Activated naive CD4-positive, alpha-beta T cell treated with anti-CD3 and anti-CD28 coated beads, Interleukin-2, amount 50 U/mL, for 72 hours (primary cell): ENCODE measurements at places on chromosomes 2 and 18.

- no peak for DNase-seq
Measured at GRCh38 chr2:126934809-126935208, 36.1 kb downstream of the TEX51 start.

DNA sequence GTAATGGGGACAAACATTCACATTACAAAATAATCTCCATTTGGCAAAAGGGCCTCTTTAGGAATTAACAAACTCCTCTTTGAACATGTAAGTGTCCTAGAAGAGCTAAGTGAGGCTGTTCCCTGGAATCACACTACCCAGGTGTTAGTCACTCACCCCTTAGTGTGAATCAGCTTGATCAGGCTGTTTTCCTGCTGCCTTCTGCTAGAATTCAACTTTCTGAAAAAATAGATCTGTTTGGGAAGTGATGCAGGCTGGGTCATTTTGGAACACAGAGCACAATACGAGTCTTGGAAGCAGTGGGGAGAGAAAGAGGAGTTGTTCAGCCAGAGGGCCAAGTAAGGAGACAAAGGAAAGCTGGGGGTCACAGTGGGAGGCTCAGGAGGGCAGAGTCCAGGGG is 40.0 kb downstream of the TTC32 start:
- DNase-seq, result no peak

DNA sequence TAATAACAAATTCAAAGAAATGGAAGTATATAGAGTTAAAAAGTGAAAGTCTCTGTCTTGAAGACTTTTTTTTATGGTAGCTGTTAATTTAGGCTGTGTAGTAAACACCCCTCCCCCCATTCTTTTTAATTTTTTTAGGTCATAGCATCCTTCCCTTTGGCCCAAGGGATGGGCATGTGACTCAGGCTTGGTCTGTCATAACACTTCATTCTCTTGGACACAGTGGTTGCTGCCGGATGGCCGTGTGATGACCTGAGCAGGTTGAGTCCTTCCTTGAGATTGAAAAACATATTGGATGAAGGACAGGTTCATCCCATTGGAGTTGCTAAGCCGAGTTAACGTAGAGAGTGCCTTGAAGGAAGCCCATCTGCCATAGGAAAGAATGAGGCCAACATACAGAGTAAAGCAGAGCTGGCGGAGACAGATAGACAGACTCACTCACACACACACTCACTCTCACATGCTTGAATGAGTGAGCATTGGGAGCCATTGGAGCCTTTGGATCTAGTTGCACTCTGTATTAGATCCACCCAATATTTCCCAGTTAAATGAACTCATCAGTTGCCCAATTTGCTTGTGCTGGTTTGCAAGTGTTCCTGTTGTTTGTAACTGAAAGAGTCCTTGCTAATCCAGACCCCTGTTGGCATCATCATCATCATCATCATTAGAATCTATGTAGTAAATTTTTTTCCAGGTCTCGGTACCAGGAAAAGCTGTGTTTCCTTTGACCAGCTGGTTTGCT is 14.7 kb downstream of the NCOA1 start:
- DNase-seq, result no peak

DNA sequence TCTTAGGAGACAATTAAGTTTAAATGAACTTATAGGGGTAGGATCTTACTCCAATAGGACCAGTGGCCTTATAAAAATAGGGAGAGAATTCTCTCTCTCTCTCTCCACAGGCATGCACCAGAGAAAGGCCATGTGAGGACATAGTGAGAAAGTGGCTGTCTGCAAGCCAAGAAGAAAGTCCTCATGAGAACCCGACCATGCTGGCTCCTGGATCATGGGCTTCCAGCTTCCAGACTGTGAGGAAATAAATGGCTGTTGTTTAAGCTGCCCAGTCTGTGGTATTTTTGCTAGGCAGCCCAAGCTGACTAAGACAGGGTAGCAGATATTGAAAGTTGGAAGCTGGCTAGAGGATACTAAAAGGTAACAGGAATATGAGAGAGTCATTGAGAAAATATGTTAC is 454.0 kb downstream of the NBAS start:
- no peak for DNase-seq

GRCh38 chr18:79491081-79491551 is 95.4 kb downstream of the NFATC1 start:
- DNase-seq, result no peak

DNA sequence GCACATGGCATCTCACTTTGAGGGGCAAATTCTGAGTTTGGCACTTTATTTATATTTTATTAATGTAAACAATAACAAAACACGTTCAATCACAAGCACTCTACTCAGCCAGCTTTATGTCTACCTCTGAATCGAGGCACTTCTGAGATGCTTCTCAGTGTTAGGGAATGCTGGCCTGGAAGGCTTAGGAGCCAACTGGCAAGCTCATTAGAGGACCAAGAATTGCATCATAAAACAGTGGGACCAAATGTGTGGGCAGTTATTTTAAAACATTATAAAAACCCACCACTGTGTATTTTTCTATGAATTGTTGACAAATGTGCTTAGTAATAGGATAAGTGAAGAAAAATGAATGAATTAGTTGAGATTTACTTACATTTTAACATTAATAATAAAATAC is 46.8 kb upstream of the SMIM21 start:
- no peak for DNase-seq

GRCh38 chr2:197113275-197113711 is 186.8 kb upstream of the PGAP1 start:
- no peak for DNase-seq

- DNase-seq, result no peak
Measured at GRCh38 chr2:242038166-242038927, 168.8 kb downstream of the RTP5 start.

DNA sequence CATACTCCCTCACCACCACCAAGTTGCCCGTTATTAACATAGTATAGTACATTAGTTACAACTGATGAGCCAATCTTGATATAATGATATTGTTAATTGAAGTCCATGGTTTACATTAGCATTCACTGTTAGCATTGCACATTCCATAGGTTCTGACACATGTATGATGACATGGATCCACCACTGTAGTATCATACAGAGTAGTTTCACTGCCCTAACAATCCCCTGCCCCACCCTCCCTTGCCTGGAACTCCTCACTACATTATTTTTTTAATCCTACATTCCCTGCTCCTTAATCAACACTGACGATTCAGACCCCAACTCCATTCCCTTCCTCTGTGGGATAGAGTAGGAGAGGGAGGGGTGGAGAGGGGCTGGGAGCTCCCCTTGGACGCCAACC is 20.2 kb upstream of the ST3GAL5 start:
- no peak for DNase-seq

GRCh38 chr2:210768329-210768910 is 212.0 kb downstream of the CPS1 start:
- DNase-seq, result no peak

DNA sequence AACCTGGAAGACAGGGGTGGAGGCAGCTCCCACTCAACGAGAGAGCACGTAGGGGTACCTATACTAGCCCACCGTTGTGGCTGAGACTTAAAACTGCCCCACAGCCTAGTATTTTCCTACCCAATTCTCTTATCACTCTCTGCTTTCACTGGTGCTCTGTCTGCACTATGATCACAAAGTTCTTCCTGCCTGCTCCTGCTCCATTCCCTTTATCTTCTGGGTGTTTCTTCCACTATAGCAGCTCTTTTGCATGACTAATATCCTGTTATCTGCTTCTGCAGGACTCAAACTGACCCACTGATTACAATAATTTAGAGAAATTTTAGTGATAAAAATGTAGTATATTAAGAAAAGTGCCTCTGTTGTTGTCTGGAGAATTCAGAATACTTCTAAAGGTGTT is 184.8 kb downstream of the LRP1B start:
- no peak for DNase-seq

DNA sequence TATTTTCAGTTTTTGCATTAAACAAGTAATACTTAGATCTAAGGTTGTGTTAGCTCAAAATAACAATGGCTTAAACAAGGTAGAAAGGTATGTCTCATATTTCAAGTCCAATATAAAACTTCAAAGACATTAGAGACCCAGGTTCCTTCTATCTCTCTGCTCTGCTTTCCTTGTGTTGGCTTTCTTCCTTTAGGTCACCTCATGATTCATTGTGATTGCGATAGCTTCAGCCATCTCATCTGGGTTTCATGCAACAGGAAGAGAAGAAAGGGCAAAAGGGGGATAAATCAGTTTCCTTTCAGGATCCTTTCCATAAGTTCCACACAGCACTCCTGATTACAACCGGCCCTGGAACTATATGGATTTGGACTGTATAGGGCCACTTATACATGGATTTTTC is 16.0 kb upstream of the TBR1 start:
- DNase-seq, result no peak

DNA sequence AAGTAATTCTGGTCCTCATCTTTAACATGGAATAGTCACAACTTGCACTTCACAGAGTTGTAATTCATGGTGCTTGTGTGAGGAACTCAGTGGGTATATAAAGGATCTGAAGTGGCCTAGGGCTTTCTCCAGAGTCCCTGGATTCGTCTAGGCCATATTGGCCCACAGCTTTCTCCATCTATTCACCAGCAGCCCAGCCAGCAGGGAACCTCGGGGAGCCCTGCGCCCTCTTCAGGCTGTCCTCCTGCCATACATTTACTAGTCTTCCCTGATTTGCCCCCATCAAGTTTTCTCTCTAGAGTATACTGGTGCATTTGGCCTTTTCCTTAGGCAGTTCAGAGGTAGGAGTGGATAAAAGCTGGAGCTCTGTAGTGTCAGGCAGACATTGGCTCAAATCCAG is 278.3 kb downstream of the MYCN start:
- no peak for DNase-seq

- DNase-seq, result no peak
Measured at GRCh38 chr2:95514718-95515117, 30.2 kb upstream of the TRIM43B start.

- DNase-seq, result no peak
Measured at GRCh38 chr2:194077366-194077765, 1579.7 kb upstream of the SLC39A10 start.

DNA sequence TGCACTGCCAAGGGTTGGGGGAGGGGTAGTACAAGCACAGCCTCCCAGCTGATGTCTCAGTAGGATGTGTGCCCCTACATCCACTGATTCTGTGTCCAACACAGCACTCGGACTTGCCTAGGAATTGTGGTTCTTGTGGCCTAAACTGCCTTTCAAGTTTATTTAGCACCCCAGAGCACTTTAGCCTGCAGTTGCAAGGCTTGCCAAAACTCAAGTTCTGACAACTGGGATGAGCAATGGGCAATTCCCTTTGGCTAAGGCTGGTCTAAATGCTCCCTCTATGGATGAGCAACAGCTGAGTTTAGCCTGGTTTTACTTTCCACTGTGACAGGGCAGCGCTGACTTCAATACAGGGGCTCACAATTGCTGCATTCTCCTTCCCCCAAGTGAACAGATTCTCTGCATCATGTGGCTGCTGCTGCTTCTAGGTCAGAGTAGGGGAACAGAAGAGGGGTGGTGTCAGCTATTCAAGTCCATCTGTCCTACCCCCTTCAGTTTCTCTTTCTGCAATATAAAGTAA is 471.5 kb downstream of the PIK3C3 start:
- DNase-seq, result no peak

DNA sequence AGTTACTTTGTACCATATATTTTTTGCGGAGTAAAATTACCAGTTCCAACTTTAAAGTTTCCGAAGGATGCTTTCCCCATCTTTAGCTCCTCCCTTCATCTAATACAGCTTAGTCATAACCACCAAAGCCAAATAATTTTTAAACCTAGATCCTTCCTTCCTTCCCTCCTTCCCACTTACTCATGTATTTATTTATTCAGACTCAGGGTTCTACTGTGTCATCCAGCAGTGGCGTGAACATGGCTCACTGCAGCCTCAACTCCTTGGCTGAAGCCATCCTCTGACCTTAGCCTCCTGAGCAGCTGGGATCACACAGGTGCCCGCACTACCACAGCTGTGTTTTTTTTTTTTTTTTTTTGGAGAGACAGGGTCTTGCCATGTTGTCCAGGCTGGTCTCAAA is 4.4 kb downstream of the LPIN2 start:
- DNase-seq, result no peak

GRCh38 chr2:231455222-231455621 is 9.1 kb downstream of the NCL start:
- DNase-seq, result no peak

GRCh38 chr2:208359632-208359986 is 47.0 kb upstream of the PTH2R start:
- DNase-seq, result no peak

- DNase-seq, result no peak
Measured at GRCh38 chr18:48675912-48676311, 137.1 kb downstream of the CTIF start.

- DNase-seq, result no peak
Measured at GRCh38 chr2:8028981-8029380, 652.9 kb upstream of the ID2 start.

GRCh38 chr2:85329181-85329651 is 1.4 kb upstream of the TGOLN2 start:
- DNase-seq, result no peak

GRCh38 chr2:208093128-208093527 is 31.2 kb downstream of the CRYGD start:
- DNase-seq, result no peak

DNA sequence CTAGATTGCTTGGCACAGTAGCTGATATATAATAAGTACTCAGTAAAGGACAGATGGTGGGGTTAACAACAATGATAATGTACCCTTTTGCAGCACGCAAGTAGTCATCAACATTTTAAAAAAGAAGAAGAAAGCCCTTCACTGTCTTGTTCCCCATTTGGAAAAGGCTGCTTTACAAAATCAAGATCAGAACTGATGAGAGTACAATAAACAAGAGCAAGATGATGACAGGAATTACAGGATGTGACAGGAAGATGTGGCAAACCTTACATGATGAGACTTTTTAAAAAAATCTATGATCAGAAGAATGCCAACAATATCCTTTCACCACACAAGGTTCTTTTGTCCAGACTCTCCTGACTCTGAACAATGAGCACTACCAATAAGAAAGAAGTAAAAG is 9.1 kb downstream of the TYW5 start:
- no peak for DNase-seq

DNA sequence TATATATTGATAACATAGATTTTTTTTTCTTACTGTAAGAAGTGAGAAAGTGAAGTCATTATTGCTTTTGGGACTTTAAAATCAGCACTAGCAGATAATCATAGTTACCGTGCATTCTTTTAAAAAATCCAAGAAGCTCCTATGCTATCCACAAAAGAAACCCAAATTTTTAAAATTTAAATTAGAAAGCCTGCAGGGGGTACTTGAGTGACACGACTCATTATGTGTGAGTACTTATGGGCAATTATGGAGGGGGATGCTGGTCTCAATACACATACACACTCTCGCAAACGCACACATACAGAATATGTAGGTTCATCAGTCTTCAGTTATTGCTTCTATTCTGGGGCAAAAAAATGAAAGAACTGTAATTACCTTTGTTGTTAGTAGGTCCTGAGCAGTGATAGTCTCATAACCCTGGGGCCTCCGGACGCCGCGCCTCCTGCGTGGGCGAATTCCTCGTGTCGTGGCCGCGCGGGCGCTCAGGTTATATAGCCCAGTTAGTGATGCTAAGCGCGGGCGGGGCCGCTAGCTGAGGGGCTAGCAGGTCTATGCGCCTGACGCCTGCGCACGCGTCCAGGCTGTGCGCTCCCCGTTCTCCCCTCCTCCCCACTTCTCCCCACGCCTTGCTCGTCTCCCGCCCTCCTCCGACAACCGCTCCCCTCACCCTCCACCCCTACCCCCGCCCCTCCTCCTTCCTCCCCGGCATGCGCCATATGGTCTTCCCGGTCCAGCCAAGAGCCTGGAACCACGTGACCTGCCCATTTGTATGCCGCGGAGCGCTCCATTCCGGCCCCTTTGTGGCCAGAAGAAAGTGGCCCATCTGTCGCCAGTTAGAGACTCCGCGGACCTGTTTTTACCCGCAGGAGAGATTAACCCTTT is at the start of gene NEUROD1:
Gene NEUROD1, minus strand, starts transcription at position 463 of the 882 bp plus-strand sequence. CDS start 1,657 bp downstream, outside the sequence.
- no peak for DNase-seq
